ENCODE measurements at places on chromosomes 2 and 18.

DNA sequence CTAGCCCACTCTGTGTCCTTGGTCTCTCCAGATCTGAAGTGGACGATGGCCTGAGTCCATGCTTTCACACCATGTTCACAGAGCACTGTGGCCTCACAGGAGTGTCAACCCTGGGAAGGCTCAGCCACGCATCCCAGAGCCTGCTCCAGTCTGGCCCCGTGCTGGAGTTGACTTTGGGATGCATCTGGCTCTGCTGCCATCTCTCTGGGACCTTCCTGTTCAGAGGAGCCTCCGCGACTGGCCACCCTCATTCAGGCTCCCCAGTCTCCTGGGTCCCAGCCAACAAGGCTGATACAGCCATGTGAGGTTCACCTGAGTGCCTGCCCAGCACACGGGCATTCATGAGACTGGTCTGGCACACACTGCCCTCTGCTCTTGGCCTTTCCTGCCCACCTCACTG, 199.7 kb upstream of the RAB6C start:
- DNase-seq = no peak

GRCh38 chr2:189013671-189014448, 39.7 kb downstream of the COL3A1 start:
- DNase-seq = no peak

DNA sequence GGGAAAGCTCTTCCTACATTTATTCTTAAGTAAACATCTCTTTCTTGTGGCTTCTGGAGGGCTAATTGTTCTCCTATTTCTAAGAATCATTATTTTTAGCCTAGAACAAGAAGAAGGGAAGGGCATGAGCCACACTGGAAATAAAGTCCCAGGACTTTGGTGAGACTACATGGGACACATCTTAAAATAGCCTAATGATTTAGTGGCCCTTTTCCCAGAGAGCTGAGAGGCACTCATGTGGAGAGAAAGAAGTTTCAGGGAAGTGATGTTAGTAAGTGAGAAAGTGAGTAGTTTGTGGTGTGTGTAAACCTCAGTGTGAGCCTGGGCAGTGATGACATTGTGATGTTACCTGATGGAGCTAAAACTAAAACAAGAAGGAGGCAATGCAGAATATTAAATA, 14.6 kb downstream of the ITGA4 start:
- DNase-seq = no peak

DNA sequence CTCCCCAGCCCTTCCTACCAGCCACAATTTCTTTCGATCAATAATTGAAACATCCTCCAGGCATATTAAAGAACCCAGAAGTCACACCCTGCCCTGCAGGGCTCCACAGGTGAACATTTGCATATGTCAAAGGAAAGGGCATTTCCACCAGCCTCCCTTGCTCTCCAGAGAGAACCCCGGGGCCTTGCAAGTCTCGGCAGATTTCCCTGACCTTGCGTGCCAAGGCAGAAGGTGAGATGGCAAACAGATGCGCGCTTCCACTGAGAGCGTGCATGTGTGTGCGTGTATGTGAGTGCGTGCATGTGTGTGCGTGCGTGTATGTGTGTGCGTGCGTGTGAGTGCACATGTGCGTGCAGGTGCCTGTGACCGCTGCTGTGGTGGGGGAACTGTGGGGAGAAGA, 120.3 kb downstream of the INO80D start:
- DNase-seq = no peak

DNA sequence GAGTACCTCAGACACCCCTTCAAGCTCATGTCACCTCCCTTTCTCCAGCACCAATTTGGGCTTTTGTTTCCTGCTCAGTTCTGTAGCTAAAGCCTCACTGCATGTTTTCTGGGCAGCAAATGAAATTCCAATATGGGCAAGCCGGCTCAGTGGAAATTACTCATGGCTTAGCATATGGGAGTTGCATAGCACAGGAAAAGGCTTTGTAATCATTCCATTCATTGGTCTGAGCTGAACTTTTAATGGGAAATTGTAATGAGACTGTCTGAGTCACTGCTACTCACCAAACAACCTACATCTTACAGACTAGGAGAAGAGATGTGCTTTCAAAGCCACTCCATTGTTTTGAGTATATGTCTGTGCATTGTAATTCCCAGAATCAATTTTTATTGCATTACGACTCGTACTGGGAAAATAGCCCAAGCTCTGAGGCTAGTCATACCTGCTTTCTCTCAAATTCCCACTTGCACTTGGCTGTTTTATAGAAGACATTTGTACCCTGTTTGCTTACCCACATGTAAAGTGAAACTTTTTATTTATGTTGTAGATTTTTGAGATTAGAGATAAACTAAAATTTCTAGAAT, 139.5 kb upstream of the LRATD1 start:
- DNase-seq = no peak

DNA sequence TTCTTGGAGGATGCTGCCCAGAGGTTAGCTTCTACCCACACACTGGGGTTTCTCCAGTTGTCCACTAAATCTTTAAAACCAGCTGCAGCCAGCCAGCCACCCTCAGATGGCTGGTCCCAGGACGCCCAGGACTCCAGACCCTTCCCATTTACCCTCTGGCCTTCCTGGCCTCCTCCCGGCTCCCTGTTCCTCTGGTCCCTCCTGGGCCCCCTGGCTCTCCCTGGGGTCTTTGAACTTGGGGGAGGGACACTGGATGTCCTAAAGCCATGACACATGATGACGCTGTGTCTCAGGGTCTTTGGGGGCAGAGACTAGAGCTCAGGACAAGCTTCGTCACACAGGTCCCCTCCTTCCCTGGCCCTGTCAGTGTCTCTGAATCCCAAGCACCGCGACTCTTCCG, 201.1 kb upstream of the HDAC4 start:
- DNase-seq = no peak

DNA sequence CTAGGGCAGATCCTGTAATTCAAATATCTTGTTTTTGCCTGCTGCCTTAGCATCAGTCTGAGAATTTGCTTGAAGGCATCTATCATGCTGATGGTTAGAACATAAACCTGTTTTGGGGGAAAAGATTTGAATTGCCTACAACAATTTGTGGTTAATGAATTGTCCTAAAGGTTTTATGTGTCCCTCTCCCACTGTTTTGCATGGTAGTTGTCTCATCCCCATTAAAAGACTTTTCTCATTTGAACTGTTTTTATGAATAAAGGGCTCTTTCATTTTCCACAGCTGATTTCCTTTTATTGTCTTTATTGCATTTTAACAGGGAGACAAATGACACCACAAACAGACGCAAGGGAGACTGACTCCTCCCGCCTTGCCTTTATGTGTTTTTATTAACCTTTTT, 275.6 kb downstream of the PIK3C3 start:
- no peak for DNase-seq

DNA sequence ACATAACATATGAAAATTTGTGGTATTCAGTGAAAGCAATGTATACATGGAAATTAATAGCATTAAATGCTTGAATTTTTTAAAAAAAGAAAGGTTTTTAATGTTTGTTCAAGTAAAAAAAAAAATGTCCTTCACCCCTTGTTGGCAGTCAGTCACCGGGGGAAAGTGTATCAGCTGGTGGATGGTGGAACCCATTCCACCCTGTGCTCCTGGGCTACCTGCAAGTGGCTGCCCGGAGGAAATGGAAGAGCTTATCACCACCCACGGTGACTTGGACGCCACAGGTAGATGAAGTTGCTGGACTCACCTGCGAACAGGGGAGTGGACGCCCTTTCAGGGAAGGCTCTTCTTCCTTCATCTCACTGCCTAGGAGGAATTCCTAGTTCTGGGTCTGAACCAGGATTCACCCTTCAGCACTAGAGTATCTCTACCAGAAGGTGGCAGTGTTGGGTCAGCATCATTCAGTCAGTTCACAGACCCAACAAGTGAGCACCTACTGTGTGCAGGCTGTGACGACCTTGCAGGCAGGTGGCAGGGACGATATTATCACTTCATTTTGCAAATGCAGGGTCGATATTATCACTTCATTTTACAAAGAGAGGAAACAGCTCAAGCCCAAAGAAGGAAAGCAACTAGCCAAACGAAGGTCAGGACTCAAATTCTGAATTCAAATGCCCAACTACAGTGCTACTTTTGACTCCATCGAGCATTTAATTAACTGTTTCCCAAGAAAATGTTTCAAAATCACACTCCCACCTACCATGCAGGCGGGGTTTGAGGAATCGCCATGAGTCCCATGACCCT, 35.8 kb downstream of the CIB4 start:
- no peak for DNase-seq

DNA sequence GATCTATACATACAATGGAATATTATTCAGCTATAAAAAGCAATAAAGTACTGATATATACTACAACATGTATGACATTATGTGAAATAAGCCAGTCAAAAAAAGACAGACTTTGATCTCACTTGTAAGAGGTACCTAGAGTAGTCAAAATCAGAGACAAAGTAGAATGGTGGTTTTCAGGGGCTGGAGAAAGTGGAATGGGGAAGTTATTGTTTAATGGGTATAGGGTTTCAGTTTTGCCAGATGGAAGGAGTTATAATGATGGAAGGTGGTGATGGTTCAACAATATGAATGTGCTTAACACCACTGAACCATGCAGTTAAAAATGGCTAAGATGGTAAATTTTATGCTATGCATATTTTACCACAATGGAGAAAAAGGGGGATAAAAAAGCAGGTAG, 6.3 kb downstream of the COBLL1 start:
- DNase-seq = no peak

GRCh38 chr18:77600674-77601073, 351.0 kb downstream of the GALR1 start:
- no peak for DNase-seq

GRCh38 chr2:144645083-144645778, 125.3 kb upstream of the ZEB2 start:
- no peak for DNase-seq

DNA sequence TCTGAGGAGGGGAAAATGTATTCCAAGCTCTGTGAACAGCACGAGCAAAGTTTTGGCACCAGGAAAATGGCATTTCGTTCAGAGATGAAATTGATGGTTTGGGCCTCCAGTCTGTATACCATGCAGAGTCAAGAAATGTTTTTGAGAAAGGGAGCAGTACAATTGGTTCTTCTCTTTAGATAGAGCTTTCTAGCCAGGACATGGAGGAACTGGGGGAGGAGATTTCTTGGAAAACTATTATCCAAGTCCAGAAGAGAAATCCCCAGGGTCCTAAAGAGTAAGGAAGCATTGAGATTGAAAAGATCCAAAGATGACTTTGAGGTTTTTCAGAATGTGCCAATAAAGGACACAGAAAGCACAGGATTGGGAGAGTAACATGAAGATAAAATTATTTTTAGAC, 432.4 kb downstream of the TNS1 start:
- no peak for DNase-seq

- DNase-seq = no peak
Observed at GRCh38 chr2:237819231-237819630, 20.7 kb downstream of the RBM44 start.

DNA sequence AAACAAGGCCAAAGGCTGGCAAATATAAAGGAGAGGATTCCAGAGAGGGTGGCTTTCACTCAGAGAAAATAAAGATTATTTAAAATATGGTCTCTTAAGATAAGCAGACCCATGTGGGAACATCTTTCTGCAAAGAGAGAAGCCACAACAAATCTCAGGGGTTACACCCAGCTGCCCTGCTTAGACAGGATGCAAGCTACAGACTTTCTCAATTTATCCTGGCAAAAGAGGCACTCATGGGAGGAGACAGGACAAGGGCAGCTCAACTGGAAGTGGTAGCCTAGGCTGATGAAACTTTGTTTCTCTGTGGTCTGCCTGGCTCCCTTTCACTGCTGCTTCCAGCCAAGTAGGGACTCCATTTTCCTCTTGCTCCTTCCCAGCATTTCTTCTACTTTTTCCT, 25.9 kb upstream of the SULT1C4 start:
- no peak for DNase-seq

DNA sequence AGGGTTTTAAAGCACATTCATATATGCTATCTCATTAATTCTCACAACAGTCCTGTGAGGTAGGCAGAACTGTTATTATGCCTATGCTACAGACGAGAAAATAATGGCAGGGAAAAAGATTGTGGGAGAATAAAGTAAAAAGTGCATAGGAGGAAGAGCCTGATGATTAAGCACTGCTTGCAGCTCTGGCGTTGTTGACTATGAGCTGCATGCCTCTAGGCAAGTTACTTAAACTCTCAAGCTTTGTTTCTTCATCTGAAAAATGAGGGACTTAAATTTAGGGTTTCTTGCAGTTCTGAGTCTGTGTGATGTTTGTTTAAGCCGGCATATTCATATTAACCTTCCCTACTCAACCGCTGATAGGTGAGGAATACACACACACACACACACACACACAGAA, 51.6 kb upstream of the RAPH1 start:
- DNase-seq = no peak

GRCh38 chr18:51561821-51562220, 364.3 kb upstream of the MEX3C start:
- DNase-seq = no peak

- no peak for DNase-seq
Observed at GRCh38 chr2:168025487-168026202, 221.8 kb downstream of the STK39 start.

DNA sequence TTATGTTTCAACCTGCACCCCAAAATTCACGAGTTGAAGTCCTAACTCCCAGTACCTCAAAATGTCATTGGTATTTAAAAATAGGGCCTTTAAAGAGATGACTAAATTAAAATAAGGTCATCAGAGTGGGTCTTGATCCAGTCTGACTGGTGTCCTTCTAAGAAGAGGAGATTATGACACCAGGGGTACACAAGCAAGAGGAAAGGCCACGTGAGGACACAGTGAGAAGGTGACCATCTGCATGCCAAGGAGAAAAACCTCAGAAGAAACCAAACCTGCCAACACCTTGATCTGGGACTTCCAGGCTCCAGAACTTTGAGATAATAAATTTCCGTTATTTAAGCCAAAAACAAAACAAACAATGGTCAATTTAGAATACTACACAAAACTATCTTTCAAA, 22.6 kb downstream of the ROCK2 start:
- no peak for DNase-seq

GRCh38 chr2:152089238-152089637, 9.6 kb downstream of the CACNB4 start:
- DNase-seq = no peak

GRCh38 chr2:54360055-54360792, 95.9 kb upstream of the SPTBN1 start:
- DNase-seq = no peak

DNA sequence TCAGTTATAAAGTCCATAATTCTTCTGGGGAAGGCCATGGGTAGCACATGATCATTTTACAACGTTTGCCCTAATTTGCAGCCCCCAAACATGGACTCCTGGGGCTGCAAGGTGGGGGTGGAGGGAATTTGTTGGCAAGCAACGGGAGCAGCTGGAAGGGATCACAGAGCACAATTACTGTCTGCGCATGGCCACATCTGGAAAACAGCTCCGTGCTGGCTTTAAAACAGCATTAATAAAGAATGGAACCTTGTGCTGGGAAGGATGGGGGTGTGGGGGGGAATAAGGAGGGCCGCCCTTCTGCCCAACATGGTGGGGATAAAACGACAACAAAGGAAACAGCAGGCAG, 60.9 kb upstream of the SLC14A2 start:
- DNase-seq = no peak

GRCh38 chr2:102050854-102051391, 59.2 kb downstream of the IL1R2 start:
- no peak for DNase-seq

DNA sequence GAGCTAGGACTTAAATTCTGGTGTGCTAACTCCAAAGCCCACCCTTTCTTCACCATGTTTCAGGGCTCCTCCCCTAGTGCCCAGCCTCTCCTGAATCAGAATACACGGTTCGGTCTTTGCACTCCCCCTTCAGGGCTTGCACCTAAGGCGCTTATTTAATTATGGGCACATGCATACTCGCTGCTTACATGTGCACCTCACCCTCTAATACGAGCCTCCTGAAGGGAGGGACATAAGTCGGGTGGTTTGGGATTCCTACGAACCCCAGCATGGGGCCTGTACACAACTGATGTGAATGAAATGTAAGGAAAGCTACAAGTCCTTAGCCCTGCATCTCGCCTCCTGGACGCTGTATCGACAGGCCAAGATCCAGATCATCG, 435 bp downstream of the IFT172 start:
- DNase-seq = no peak
